ENCODE measurements at places on chromosomes 12 and 14. TPM values are rescaled to one million over a fixed set of nuclear protein-coding genes. Genes with fewer than 3 reads are reported as not detected.

GRCh38 chr12:55925870-55926737, 1.6 kb downstream of the PYM1 start:
- DNase-seq, result no peak

DNA sequence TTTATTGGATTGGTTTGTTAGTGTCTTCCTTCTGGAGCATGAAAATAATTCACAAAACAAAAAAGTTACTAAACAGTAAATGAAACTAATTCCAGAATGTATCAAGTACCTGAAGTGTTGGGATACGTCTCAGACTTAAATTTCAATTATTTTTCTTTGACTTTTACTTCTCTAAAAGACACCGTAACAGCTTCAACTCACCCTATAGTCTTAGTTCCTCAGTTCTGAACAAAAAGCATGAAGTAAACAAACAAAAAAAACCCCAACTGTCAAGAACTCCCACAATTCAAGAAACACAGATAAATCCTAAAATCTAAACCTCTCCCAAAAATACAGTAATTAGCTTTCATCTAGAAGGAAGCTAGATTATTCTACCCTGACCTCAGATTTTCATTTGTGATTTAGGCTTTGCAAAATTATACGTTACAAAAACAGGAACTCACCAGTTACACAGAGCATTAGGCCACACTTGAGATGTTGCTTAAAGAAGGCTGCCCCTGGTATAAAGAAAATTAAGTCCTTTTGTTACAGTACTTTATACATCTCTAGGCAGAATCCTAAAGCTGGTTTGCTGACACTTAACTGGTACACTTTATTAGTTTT, 10.2 kb downstream of the HEATR5A start:
- DNase-seq, result no peak

Gene KRT4
- total RNA-seq, result not detected

Gene LRRIQ1
- total RNA-seq, result 4.3 TPM

DNA sequence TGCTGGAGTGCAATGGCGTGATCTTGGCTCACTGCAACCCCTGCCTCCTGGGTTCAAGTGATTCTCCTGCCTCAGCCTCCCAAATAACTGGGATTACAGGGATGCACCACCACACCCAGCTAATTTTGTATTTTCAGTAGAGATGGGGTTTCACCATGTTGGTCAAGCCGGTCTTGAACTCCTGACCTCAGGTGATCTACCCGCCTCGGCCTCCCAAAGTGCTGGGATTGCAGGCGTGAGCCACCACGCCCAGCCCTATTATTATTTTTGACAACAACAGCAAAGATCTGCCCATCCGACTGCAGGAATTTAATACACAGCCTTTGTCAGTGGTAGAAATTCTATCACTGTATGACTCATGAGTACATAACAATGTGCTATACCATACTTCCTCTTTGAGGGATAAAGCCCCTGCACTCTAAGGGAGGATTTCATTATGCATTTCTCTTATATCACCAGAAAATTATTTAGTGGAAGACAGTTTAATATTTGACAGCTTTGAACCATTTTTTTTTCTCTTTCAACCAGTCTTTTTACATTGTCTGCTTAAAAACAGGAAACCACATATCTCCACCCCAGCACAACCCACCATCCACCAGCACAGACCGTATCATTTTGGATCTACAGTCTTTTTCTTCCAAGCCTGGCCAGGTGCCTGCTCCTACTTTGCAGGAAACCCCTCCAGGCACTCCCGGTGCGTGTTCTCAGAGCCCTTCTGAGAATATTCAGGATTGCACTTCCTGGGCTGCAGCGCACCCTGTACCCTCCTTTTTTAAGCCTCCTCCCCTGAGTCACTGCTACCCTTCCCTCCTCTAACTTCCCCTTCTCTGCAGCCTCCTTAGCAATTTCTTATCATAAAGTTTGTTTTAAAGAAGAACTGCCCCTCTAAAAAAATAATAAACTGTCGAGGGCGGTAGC, 594 bp downstream of the ARHGDIB start:
- no peak for DNase-seq

Gene COX8C
- total RNA-seq, result not detected

DNA sequence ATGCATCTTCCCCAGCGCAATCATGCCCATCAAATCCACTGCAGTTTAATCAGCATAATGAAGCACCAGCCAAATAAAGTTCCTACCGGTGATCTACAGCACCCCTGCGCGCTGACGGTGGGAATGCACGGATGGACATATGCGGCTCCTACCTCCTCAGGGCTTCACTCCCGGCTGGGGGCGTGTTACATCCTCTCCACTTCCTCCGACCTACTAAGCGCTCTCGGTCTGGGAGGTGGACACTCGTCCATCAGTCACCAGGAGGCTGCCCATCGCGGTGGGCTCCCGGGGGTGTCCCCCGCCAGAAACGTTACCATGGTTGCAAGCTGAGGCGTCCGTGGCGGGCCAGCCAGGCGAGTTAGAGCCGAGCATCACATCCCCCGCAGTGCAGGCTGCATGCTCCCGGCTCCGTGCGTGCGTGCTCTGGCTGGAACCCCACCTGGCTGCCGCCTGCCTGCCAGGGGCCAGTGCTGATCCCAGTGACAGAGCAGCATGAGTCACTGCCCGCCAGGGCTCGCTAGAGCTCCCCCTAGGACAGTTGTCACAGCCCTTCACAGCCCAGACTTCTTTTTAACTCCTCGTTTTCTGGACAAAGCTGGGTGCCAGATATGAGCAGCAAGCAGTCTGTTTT, 73.0 kb downstream of the CIT start:
- peak; percentile 50 for DNase-seq

DNA sequence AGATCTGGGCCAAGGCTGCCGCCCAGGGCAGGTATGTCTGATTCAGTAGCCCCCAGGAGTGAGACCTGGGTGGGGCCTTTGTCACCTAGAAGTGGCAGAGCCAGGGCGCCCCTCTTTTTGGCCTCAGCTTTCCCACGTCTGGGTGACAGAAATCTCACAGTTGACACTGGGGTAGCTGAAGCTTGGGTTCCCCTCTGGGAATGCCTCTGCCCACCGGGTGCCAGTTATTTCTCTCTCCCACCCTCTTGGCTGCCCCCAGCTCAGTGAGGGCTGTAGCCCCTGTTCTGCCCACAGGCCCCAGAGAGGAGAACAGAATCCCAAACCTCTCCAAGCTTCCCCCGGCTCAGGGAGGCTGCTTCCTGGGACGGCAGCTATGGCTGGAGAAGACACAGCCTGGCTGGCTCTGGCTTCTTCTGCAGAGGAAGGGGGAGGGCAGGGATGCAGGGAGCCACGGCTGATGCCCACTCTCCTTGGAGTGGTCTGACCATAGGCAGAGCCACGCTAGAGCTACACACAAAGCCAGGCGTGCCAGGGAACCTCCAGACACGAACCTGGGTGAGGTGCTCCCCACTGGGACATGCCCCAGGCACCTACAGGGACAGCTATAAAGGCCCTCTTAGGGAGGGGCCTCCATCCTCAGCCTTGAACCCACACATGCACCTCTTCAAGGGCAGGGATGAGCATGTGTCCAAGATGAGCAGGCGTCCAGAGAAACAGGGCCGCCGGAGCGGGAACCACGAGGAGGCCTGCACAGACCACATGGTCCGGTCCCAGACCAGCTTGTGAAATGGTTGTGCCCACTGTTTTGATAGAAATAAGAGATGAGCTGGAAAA, 51.7 kb downstream of the BEGAIN start:
- no peak for DNase-seq

DNA sequence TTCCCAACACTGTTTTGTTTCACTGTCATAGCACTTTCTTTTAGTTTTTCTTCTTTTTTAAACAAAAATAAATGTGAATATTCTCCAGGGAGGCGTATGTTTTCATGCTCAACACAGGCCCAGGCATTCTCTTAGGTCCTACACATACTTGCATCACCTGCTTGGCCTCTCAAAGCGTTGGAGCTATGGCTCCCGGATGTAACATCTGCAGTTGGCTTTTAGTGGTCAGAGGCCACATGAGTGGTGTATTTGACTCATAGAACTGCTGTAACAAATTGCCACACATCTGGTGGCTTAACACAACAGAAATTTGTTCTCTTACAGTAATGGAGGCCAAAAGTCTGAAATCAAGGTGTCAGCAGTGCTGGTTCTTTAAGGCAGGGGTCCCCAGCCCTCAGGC, 44.6 kb upstream of the VRK1 start:
- no peak for DNase-seq

DNA sequence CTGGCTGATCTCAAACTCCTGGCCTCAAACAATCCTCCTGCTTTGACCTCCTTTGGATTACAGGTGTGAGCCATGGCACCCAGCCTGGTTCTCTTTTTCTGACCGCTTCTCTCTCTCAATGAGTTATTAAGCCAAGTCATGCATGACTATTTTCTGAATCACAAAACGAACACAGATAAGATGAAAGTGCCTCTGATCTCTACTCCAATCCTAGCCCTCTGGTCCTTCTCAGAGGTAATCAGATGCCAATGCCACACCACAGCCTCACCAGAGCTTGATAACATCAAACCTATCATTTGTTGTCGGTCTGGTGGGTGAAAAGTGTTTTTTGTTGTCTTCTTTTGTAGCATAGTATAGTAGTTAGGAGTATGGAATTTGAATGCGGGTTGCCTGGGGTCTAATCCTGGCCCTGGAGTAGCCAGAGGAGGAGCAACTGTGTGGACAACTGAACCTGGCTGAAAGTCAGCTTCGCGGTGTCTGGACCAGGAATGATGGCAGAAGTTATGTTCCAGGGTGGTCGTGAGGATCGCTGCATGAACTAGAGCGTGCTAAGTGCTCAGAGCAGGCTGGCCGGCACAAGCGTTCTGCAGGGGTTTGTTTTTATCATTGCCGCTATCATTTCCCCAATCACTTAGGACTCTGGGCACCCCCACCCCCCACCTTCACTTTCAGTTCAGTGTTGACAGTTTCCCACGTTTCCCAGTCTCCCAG, 77.9 kb downstream of the SPRING1 start:
- DNase-seq, result no peak

GRCh38 chr12:52847335-52848102, 1.3 kb downstream of the KRT78 start:
- no peak for DNase-seq

DNA sequence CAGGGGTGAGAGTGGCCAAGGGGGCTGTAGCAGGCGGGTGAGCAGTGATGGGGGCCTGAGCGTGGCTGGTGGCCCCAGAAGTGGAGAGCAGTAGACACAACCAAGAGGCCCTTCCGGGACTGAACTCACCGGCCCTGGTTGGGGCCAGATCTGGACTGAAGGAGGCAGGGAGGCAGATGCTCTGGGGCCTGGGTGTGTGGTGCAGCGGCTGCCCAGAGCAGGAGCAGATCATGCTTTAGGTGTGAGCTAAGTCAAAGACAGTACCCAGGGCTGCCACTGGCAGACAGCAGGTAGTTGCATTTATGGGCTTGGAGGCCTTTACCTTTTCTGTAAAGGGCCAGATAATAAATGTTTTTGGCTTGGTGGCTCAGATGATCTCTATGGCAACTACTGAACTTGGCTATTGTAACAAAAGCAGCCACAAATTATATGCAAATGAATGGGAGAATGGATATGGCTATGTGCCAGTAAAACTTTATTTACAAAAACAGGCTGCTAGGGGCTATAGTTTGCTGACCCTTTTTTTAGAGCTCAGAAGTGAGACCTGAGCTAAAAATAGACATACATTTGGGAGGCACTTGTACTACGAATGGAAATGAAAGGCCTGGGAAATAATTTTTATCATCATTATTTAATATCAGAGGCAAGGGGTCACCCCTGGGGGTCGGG, 25.6 kb downstream of the SETD1B start:
- DNase-seq, result no peak

DNA sequence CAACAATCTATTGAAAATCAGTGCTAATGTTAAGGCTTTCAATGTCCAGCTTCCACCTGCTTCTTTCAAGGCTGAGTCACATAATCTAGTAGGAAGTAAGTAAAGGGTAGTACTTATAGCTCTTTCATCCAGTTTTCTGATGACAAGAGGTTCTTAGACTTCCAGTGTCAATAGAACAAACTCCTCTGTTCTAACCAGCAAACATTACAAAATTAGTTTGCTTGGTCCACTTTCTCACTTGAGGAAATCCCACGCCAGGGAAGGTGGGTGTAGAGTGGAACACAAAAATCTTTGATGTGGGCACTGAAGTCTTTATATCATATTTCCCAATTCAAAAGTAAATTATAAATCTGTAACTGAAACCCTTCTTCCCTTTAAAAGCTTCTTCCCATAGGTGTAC, 2.6 kb downstream of the NPC2 start:
- DNase-seq, result no peak

DNA sequence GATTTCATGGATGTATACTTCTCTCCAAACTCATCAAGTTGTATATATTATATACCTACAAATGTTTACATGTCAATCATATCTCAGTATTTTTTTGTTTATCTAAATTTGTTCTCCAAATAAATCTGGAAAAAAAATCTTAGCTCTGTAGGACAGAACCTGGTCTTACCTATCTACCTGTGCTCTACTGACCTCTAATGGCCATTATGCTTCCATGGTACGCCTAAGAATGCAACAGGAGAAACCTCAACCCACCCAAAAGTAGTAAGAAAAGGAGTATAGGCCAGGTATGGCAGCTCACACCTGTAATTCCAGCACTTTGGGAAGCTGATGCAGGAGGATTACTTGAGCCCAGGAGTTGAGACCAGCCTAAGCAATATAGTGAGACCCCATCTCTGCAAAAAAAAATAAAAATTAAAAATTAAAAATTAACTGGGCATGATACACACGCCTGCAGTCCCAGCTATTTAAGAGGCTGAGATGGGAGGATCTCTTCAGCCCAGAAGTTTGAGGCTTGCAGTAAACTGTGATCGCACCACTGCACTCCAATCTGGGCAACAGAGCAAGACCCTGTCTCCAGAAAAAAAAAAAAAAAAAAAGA, 8.7 kb downstream of the OR11H4 start:
- DNase-seq, result no peak

GRCh38 chr12:103786201-103786600, 54.8 kb downstream of the NT5DC3 start:
- DNase-seq, result no peak

Gene TCL1B
- not detected for total RNA-seq

Gene MYG1
- 67.1 TPM for total RNA-seq

GRCh38 chr14:60014402-60014801, 77.3 kb upstream of the PCNX4 start:
- no peak for DNase-seq

- no peak for DNase-seq
Measured at GRCh38 chr14:29637411-29637810, 290.2 kb downstream of the PRKD1 start.

DNA sequence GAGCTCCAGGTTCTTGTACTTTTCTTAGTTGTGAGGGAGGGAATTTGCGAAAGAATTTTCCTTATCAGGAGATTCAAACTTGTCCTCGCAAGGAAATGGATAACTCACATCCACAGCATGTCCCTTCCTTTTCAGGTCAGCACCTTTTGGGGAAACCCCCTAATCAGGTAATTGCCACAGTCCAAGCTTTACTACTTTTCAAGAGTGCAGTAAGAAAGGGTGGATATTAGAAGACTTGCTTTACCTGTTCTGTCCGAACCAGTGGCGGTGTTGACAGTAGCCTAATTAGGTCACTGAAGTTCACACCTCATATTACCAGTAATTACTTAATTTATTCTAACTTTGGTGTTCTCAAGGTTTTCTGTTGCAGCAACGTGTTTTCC, 6.7 kb upstream of the C12orf50 start:
- no peak for DNase-seq

Gene SLC24A4
- total RNA-seq, result 0.26 TPM

Gene EIF2S3B
- 0.96 TPM for total RNA-seq

Data from neural crest cell (in vitro differentiated cells).